Stimulated activated naive B cell treated with anti-CD40 and anti-IgM and Interleukin-4, amounts not matched to agents 10 μg/mL and 1 μg/mL and 100 μg/mL, for 72 hours (primary cell): ENCODE measurements at places on chromosomes 3 and 15.

DNA sequence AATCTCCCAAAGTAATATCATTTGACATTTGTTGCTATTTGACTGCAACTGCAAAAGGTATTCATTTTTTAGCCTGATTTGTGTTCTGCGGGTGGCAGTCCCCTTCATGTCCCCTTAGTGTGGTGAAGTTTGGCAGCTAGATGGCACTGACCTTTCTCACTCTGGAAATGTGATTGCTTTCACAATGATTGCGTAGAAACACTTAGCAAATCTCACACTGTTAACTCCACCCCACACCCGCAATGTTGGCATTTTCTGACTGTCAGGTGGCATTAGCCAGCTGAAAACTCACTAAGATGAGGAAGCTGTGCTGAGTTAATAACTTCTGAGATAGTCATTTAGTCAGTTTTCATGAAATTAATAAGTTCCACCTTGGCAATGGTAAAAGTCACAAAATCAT, 76.9 kb downstream of the TRIM69 start:
- no peak for DNase-seq

DNA sequence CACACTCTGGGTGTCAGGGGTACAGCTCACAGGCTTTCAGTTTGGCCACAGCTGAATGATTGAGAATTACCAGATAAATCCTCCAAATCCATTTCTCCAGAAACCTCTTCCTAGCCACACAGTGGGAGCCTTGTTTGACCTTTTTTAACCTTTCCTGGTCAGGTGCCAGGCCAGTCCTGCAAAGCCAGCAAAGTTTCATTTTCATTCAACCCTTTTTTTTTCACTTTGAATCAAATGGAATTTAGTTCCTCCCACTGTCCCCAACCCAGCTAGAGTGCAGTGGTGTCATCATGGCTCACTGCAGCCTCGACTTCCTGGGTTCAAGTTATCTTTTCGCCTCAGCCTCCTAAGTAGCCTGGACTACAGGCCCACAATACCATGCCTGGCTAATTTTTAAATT, 67.8 kb downstream of the NSUN3 start:
- no peak for DNase-seq

DNA sequence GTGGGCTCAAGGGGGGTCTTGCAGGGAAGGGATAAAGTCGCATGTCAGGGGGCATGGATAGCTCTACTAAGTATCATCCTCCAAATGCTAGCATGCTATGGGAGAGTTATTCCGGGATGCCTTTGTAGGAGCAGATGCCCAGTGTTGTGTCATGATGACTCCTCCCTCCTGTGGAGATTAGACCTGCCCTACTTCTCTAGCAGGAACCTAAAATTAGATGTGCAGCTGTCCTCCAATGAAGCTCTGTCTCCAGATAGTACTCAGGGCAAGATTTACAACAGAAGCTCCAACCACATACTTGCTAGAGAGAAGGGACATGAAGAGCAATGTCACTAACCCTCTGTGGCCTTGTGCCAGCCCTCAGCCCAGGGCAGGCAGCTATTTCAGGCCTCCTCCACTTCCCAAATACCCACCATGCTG, 82.5 kb downstream of the AGBL1 start:
- no peak for DNase-seq

DNA sequence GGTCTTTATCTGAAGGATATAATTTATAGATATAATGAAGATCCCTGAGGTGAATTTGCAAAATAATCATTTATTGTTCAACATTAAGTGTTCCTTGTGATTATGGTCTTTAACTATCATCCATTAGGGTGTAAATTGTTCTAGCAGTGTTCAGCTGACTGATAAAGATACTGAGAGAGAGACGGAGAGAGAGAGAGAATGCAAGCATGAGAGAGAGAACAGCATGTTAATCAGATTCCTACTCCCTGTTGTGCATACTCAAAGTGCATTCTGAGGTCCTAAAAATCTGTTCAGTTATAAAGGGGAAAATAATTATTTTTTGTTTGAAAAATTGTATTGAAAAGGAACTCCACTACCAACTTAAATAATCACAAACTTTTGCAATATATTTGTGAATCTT, 271.0 kb upstream of the CBLB start:
- DNase-seq: no peak

- DNase-seq: no peak
These were observed 619.2 kb downstream of the DIPK2A start for GRCh38 chr3:144590854-144591253.

- DNase-seq: no peak
These were observed 46.7 kb upstream of the CCDC50 start for GRCh38 chr3:191282251-191283185.

DNA sequence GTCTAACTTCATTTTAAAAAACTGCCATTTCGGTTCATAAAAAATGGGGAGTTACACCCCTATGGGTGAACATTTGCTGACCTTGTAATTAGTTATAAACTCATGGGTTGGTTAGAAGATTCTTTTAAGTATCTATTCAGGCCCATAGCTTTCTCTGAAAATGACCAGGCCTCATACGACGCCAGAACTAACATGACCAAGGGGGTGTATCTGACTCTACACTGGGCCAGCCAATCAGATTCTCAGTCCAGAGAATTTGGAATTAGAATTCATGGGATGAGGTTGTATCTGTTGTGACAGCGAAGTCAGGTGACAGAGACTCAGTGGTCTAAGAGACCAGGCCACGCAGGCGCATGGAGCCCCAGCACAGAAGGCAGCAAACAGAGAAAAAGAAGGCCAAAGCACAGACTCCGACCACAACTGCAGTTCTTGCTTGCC, 981.4 kb downstream of the FHIT start:
- no peak for DNase-seq

DNA sequence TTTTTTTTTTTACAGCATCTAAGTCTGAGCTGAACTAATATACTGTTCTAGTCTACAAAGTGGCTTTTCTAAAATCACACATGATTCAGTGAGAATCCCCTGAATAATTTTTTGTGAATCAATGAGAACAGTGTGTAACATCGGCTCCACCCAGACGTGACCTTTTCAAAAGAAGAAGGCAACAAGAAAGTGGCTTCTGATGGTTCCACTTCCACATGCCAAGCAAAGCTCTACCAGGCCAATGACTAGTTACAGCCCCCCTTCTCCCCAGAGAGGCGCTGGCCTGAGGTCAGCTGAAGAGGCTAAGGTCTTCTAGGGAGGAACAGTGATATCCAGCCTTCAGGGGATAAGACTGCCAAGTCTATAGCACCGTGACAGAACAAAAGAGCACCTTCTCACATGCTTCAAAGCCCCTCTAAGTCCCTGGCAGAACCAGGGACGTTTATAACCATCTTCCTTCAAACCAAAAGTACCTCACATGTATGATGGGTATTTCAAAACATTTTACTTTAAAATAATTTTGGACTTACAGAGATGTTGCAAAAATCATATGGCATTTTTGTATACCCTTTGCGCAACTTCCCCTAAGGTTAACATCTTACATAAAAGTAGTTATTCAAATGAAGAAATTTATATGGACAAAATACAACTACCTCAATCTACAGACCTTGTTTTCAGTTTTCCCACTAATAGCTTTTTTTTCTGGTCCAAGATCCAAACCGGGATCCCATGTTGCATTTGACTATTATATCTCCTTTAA, 177.9 kb downstream of the OSBPL10 start:
- peak; percentile 75 for DNase-seq

DNA sequence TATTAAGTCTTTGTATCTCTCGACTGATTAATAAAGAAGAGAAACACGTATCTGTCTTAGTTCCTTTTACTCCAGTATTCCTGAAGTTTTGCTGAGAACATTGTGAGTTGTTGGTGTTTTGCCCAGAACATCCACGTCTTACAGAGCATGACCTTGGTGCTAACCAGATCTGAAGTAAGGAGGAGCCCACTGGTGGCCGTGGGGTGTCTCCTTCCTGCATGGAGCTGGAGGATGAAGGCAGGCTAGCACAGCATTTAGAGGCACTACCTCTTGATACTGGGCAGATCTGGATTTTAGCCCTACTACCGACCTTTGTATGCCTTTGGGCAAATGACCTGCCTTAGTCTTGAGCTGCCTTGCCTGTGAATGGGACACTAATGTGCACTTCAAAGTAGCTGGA, 28.9 kb upstream of the ESYT3 start:
- no peak for DNase-seq

- no peak for DNase-seq
These were observed 330.3 kb upstream of the GOLIM4 start for GRCh38 chr3:168425936-168426595.

DNA sequence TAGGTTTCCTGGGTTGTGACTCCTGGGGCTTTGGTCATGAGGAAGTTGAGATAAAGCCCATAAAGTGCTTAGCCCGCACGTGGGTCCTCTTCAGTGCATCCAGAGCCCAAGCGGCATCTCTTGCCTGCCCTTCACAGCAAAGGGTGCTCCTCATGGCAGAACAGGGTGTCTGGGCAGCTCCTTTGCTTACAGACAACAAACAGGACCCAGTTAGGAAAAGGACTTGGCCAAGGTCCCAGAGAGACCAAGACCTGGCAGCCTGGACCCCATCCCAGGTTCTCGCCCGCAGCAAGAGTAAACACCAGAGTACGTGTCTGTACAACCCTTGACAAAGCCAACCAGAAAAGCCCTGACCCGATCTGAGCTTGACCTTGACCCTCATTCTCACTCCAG, 27.0 kb downstream of the ALS2CL start:
- no peak for DNase-seq

DNA sequence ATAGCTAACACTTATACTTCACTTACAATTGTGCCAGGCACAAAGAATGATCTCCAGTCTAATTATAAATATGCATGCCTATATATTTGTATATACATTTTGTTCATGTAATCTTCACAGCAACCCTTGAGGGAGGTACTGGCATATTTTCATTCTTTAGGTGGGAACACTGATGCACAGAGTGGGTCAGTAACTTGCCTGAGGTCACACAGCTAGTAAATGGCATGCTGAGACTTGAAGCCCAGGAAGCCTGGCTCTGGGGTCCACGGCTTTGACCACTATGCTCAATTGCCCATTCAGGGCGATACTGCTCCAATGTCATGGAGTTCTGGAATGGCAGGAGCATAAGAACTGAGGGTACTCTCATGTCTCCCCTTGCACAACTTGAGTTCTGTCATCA, 139.8 kb downstream of the SHQ1 start:
- DNase-seq: no peak

GRCh38 chr3:156997351-156997750, 162.6 kb downstream of the CCNL1 start:
- no peak for DNase-seq

- DNase-seq: no peak
These were observed 8.1 kb upstream of the CDIN1 start for GRCh38 chr15:36571301-36571700.

GRCh38 chr3:158152186-158152585, 42.3 kb downstream of the RSRC1 start:
- DNase-seq: no peak

GRCh38 chr3:73901686-73902085, 276.9 kb upstream of the PDZRN3 start:
- no peak for DNase-seq

DNA sequence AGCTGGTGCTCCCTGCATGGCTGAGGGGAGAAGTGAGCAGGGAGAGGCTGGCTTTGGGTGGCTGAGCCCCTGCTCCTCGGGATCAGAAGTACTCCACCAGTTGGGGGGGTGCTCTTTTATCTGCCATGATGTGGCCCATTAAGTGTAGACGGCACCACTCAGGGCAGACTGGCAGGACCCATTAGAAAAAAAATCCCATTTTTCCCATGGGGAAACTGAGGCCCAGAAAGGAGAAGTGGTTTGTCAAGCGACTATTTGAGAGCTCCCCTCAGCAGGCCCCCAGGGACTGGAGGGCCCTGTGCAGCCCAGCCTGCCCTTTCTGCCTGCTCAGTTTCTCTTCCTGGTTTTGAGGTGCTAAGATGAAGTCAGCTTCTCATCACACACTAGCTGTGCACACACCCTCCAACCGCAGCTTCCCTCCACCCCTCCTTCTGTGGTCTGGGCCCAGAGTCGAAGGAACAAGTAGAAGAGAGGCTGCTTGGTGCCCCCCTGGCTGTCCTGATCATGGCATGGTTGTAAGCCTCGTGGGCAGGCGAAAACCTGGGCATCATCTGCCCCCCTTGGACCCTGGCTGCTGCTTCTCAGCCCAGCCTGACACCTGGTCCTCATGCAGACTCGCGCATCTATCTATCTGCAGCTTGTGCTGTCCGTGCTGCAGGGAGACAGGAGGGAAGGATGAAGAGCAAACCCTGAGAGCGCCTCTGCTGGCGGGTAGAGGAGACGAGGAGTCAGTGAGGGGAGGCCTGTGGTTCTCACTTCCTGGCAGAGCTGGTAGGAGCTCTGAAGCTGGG, 5.6 kb downstream of the CSK start:
- DNase-seq: peak; percentile 94

DNA sequence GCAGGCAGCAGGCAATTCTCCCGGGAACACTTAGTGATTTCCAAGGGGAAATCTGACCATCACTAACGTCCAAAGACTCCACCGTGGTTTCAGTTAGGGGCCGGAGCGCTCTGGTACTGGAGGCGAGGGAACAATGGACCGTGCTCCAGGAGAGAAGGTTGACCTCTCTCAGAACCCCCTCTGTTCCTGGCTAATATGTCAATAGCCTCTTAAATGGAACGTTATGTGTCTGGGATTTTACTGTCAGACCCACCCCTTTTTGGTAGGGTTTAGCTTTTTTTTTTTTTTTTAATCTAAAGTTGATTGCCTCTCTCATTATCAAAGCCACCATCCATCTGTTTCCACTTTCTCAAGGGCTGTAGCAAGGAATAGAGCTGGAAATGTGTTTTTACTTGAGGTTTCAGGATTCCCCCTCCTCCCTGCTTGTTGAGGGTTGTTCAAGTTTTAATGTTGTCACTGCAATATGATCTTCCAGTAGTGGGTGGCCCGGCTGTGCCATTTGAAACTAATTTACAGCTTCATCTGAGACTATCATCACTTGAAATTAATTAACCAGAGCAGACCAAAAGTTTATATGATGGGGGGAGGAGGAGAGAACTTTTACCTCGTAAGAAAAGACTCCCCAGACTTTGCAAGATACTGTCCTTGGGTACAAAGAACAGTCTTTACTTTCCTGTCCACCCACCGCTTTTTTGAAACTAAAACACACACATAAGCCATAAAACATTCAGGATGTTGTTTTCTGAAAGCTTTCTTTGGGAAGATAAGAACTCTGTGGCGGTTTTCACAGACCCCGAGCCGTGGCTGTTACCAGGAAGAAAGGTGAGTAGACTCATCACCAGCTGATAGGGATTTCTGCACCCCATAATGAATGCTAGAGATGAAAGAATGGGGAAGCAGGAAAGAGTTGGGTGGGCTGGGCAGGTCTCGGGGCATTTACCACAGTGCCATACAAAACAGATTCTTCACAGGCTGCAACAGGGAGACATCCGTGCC, 187.8 kb downstream of the UACA start:
- no peak for DNase-seq

- DNase-seq: no peak
These were observed 240.6 kb upstream of the TOPAZ1 start for GRCh38 chr3:44001072-44001471.

DNA sequence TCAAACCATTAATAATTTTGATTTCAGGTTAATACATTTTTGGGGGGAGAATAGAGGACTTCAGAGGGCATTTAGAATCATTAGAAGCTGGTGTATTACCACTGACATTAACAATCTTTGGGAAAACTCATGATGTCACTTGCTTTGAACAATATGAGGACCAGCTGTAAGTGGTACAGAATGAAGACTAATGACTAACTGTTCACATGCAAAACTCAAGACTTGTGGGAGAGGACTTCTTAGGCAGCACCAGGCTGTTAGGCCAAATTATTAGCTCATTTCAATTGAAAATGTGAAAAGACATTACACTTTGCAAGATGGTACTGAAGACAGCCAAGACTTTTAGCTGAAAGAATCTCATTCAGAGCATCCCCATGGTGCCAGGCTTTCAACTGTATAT, 426.2 kb upstream of the ADAMTS9 start:
- DNase-seq: no peak
